ENCODE measurements at places on chromosomes 5 and 9.

DNA sequence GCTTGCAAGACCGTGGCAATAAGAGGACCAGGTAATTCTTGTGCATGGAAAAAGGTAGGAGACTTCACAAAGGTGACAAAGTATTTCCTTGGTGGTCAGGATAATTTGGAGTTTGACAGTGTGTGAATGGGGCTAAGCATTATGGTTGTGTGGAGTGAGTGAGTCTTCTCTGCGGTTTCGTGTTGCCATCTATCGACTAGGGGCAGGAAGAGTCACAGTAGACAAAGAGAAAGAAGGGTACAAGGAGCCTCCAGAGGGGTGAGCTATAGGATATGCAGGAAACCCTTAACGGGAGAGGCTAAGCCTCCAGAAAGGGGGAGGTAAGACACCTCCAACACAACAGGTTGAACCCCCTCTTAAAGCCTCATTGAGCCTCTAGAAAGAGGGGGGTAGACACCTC, 64.0 kb upstream of the RANBP6 start:
- DNase-seq = no peak

- no peak for DNase-seq
These were observed 26.7 kb downstream of the ECM2 start for GRCh38 chr9:92509050-92509449.

DNA sequence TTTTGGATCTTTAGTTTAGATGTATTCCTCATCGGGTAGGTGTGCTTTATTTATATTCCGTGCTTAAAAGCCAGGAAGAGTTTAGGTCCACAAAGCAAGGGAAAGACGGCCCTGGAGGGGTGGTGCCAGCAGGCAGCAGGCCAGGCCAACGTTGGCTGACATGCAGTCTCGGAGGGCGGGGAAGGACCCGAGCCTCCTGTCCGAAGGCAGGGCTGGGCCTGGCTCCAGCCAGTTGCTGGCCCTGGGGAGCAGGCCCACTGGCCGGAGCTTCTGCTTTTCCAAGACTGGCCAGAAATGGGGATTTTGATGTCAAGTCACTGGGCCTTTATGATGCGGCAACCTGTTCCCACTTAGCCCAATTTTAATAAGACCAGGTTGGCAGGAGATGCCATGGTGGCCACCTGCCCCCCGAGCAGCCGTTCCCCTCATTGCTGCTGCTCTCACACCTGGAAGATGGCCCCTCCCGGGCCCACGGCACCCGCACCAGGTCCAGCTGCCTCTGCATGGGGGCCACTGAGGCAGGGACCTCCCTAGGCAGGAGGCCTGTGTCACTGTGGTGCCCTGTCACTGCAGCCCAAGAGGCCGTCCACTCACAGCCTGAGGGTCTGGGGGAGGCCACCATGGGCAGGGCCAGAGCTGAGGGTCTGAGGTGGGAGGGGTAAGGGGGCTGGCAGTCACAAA, 23.2 kb downstream of the LPCAT1 start:
- no peak for DNase-seq

GRCh38 chr5:164799391-164799790, 1294.0 kb downstream of the MAT2B start:
- DNase-seq = no peak

DNA sequence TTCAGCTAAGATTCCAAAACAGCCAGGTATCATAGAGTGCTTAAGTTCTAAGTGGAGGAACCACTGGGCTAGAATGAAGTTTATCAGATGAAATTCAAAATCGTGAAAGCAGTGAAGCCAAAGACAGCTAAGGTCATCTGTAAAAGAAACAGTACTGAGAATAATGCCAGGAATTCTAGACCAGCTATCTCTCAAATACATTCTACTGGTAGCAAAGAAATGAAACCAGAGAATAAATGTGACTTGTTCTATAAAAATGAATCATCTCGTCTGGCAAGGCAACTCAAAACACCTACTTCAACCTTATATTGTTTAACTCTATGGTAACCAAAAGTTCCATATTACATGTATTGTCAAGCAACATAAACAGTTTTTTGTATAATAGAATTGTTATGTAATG, 51.3 kb upstream of the RGMB start:
- DNase-seq = no peak
